ENCODE measurements at places on chromosomes 7 and 10.

DNA sequence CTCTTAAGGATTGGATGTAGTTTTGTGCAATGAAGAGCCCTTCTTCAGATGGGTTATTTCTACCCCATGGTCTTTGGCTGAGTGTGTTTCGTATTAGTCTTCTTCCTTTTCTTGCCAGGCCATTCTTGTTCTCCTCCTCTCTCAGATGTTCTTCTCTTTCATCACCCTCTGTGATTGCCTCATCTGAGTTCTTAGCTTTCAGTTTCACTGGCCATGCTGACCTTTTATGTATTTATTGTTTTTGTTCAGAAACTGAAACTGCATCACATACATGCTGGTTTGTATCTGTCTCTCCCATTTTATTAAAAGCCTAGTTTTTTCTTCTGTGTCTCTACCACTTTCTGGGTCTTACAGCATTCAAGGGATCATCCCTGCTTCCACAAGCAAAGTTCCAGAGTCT lies 21.7 kb upstream of the PCGF5 start:
- no peak for DNase-seq

- no peak for DNase-seq
These were observed 52.7 kb downstream of the VPS50 start for GRCh38 chr7:93284908-93285307.

- DNase-seq: no peak
These were observed 27.7 kb upstream of the PRKAR1B start for GRCh38 chr7:754531-755412.

DNA sequence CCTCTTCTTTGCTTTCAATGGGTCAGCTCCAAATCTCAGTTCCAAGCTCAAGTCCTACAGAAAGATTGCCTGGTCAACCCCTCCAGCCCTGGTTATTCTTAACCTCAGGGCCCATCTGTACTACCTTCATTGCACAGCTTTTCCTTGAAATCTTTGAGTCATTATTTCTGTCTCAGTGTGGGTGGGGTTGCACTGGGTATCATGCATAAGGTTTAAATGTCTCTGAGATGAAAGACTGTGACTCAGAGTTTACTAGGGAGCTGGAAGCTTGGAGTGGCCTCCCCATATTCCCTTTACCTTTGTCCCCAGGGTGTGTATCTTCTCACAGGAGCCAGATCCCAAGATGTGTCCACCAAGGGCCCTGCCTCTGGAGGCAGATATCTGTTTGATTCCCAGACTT lies 3.3 kb upstream of the OR6V1 start:
- no peak for DNase-seq

GRCh38 chr10:112711366-112711765 lies 238.7 kb upstream of the TCF7L2 start:
- no peak for DNase-seq

GRCh38 chr7:47672977-47673381 lies 91.1 kb upstream of the TNS3 start:
- DNase-seq: no peak

DNA sequence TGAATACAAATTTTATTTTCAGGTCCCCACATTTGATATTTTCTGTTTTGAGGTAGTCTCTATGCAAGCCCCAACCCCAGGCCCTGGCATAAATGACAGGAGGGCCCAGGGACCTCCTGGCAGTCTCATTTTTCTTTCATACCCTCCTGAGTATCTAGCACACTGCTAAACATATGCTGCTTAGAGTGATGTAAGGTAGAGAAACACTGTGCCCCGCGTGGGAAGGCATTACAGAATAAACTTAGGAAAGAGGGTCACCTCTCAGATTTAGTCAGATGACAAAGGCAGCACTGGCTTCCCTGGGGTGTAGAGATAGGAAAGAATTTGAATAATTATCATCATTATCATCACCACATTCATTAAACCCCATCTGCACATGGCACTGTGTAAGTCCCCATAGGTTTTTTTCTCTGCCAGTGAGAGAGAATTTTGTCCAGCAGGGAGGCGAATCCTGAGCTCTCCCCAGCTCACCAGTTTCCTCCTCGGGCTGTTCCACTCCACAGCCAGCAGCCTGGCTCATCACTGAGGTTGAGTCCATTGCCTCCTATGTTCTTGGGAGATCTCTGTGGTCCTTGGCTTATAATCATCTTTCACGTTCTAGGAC lies 507.3 kb upstream of the GALNT17 start:
- no peak for DNase-seq

DNA sequence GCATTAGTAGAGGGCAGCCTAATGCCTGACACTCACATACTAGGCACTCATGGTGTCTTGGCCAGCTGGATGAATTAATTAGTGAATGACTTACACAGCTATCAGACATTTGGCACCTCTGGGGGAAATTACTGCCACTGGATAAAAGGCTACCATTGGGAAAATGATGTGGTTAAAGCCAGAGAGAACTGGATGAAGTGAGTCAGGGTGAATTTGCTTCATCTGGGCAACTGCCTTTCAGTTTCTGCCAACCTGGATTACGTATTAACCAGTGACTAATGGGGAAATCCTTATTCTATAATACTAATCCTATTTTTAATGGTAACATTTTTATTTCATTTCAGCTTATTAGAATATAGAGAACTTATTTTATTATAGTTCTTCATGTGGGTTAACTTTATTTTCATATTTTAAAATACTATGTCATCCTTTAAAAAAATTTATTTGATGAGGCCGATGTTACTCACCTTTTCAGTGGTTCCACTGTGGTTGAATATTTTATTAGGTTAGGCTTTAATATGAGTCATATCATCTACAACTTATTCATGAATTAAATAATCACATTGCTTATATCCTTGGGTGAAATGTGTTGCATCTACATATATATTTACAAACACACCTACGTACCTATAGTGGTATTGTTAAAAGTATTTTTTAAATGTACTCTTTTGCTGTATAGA lies 85.6 kb upstream of the CAPZA2 start:
- no peak for DNase-seq

DNA sequence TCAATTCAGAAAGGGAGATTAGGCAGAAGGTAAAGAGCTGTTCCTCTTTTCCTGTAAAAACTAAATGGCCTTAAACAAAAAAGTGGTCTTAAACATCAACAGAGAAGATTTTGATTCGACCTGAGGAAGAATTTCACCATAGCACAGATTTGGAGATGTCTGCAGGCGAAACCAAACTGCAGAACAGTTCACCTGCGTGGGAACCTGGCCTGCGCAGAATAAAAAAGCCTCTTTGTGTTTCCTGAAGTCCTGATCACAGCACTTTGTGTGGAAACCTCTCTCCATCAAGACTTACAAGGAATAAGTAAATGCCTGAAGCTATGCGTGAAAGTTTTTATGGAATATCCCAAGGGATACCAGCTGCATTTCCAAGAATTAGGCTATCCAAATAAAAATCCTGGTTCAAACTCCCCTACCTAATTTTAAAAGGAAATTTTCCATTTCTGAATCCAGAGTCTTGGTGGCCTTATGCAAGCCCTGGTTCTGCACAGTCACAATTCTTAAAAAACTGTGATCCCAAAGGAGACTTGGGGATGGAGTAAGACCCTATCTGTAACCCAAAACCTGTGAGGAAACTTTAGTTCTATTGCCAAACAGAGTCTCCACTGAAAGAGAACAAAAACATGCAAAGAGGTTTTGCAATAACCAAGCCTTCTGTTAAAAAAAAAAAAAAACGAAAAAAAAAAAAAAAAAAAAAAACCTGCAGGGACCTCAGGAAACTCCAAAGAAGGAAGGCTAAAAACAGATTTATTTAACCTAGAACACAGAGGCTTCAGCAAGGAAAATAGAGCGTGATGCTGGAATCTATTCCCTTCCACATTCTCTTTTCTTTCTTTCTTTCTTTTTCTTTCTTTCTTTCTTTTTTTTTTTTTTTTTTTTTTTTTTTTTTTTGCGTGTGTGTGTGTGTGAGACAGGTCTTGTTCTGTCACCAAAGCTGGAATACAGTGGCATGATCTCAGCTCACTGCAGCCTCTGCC lies 10.4 kb downstream of the CALML3 start:
- no peak for DNase-seq

GRCh38 chr7:151124481-151124880 lies 38.2 kb downstream of the AGAP3 start:
- no peak for DNase-seq

DNA sequence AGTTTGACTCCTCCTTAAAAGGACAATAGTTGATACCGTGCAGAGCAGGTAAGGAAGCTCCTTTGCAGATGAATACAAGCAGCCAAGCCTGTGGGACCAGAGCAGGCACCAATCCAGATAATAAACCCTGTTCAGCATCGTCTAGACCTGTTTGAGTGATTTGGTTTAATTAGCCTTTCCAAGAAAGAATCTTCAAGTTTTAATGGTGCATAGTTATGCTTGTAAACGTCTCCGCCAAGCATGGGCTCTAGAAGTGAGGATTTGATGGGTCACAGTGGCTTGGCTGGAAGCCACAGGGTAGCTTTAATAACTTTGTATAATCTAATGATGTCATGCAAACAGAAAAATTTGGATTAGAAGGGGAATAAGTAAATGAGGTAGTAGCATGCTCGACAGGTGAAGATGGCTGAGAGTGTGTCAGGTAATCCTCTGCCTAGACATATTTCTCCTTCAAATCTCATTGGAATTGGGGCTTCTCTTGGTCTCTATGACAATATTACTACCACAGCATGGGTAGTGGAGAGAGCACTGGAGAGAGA lies 188.4 kb downstream of the DYNC1I1 start:
- DNase-seq: no peak

GRCh38 chr10:104036069-104036384 lies 49.7 kb downstream of the COL17A1 start:
- DNase-seq: peak; percentile 4

DNA sequence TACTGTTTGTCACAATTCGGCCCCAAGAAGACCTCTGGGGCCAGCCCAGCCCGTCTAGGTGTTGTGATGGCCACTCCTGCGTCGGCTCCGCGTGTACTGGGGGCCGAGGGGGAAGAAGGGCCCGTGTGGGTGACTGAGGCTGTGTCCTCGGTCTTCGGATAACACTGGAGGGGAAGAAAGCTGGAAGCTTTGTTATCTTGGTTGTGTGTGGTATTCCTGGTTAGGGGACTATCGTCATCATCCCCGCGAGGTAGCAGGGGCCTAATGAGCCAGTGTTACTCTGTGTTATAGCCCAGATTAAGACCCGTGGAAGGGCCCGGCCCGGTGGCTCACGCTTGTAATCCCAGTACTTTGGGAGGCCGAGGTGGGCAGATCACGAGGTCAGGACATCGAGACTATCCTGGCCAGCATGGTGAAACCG lies 854 bp downstream of the MTG1 start:
- no peak for DNase-seq

DNA sequence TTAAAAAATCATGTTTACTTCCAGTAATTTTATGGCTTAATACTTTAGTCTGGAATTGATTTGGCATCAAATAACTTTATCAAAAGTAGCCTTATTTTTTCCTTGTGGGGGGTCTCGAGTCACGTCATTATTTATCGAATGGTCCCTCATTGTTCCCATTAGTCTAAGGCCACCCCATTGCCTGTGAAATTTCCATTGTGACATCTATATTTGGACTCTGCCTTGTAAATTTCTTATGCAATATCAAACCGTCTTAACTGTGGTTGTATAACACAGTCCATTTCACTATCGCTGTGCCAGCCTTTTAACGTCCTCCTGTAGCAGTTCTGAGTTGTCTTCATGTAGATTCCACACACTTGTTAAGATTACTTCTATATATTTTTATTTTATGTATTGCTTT lies 103.9 kb upstream of the RET start:
- DNase-seq: no peak

DNA sequence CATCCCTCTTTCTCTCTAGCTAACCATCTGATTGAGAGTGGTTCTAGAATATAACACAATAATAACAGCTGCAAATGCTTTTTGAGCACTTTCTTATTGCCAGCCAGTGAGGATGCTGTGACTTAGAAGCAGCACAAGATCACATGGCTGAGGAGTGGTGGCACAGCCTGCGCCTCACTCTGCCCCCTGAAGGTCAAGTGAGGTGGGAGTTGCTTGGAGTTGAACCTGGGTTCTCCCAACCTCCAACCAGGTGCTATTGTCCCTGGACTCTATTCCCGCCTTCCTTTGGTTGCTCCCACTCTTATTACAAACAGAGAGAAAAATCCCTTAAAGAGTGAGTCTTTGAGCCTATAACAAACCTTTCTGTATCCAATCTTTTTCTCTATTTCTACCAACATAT lies 280.3 kb upstream of the PODXL start:
- no peak for DNase-seq

- no peak for DNase-seq
These were observed 226.5 kb downstream of the INHBA start for GRCh38 chr7:41476460-41476803.

DNA sequence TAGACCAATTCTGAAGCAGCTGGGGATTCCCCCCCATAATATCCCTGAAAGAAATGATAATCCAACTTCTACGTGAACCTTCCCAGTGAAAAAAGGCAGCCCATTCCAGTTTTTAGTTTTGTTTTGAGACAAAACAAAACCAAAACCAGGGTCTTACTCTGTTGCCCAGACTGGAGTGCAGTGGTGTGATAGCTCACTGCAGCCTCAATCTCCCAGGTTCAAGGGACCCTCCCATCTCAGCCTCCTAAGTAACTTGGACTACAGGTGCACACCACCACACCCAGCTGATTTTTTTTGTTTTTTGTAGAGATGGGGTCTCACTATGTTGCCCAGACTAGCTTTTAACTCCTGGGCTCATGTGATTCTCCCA lies 12.5 kb upstream of the ARPC1A start:
- DNase-seq: no peak

DNA sequence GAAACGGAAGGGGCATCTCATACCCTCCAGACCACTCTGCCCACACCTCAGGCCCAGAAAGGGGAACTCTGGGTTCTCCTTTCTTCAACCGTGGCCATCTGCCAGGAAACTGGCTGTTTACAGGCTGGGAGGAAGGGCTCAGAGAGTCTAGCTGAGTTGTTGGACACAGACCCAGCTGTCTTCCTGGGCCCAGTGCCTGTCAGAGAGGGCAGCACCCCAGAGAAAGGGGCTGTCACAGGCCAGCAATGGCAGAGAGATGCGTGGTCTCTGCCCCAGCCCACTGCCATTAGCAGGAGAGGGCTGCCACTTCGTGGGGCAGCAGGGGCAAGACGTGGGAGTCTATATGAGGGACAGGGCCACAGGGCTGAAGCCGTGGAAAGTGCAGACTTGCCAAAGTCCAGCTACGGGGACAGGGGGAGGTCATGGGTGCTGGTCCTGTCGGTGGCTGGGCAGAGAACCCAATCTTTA lies 11.0 kb downstream of the GRID1 start:
- no peak for DNase-seq

GRCh38 chr7:5564894-5565293 lies 141.3 kb upstream of the TNRC18 start:
- no peak for DNase-seq
